ENCODE measurements at places on chromosomes 3 and 15.

DNA sequence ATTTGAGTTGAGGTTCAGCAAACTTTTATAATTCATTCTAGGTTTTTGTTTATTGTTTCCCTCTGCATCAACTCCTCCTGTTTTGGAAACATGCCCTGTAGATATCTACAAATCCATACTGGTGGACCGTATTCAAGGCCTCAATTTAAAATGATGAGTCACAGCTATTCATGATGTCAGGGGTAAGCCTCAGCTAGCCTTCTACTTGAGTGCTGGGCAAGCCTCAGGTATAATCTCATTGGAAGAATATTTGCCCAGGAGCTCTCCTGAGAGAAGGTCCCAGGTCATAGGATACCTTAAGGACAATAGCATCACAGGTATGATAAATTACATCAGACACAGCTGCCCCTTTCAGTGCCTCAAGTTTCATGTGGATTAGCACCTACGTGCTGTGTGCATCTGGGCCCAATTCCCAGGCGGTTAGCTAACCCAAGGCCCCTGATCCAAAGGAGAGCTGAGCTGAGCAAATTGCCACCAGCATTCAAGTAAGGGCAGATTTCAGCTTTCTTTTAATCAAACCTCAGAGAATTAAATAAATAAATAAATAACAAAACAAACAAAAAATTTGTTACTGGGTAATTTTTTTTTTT, 87.5 kb downstream of the KCNMB2 start:
- no peak for DNase-seq

GRCh38 chr3:49498239-49498638, 28.2 kb downstream of the DAG1 start:
- DNase-seq: no peak

- DNase-seq: no peak
These were observed 83.3 kb downstream of the ADCY5 start for GRCh38 chr3:123365450-123366143.

DNA sequence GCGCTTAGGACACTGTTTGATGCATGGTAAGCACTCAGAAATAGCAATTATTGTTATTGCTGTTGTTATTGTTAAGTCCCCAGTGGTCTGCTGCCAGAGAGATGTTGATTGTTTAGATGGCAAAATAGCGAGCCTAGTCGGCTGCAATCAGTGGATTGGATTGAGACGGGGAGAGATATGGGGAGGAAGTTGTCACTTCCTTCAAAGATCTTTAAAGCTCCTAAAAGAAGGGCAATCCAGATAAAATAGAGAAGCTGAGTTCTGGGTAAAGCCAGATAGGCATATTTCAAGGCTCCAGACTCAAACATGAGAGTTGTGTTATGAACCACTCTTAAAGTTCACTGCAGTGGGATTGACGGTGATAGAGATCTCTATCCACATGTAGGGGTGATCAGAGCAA, 64.5 kb downstream of the RYR3 start:
- no peak for DNase-seq

GRCh38 chr15:63638839-63639238, 41.7 kb downstream of the FBXL22 start:
- no peak for DNase-seq

DNA sequence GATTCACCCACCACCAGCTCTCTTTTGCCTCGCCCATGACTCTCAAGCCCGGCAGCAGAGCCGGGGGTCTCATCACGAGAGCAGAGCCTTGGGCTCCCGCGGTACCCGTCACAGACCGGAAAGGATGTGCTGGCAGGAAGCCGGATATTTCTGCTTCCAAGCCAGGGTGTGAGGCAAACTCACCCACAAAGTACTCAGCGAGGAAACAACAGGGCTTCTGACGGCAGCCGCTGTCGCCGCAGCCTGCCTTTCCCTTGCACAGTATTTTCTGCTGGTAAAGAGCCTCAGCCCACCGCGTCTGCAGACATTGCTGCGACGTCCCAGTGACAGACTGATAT, 119.9 kb downstream of the NSMCE3 start:
- no peak for DNase-seq

DNA sequence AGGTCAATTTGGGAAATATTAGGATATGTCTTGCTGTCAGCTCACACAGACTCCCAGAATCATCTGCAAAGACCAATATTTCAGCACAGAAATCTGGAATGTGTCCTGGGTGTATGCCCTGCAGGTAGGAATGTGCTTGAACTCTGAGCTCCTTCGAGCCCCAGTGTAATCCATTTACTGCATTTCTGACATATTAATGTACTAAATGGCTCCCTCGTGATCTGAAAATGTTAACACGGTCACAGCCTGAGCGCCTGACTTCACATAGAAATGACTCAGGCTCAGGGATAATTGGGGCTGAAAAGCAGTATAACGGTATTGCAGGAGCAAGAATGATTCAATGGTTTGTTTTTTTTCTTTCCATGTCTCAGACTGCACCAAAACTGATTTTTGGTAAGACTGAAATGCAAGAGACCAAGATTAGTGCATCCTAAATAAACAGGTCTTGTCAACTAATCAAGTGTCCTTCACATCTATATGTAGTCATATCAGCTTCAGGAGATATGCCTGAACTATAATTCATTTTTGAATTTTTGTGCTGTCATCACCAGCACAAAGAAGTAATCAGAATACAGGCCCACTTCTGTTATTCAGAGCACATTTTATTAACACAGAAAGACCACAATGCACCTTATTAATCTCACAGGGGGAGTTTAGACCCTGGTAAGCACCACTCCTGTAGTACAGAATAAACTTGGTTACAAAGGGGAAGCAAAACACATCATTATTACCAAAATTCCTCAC, 49.8 kb downstream of the DCLK3 start:
- no peak for DNase-seq

- no peak for DNase-seq
These were observed 26.4 kb upstream of the ZBED2 start for GRCh38 chr3:111621535-111621934.

DNA sequence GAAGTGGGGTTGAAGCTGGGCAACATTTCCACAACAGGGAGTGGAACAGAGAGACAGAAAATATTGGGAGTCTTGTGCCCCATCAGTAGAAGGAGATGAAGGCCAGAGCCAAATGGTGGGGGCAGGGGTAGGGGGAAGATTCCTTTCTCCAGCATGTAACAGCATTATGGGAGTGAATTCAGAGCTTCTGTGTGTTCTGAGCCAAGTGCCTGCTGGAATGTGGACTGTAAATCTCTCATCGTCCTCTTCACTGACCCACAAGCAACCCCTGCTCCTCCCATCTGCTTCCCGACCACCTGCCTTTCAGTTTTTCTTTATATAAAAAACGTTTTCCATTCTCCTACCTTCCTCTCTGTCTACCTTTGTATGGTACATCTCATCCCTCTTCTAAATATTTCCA, 344.2 kb upstream of the TPRG1 start:
- no peak for DNase-seq

GRCh38 chr3:55532806-55533205, 45.7 kb upstream of the WNT5A start:
- DNase-seq: no peak

DNA sequence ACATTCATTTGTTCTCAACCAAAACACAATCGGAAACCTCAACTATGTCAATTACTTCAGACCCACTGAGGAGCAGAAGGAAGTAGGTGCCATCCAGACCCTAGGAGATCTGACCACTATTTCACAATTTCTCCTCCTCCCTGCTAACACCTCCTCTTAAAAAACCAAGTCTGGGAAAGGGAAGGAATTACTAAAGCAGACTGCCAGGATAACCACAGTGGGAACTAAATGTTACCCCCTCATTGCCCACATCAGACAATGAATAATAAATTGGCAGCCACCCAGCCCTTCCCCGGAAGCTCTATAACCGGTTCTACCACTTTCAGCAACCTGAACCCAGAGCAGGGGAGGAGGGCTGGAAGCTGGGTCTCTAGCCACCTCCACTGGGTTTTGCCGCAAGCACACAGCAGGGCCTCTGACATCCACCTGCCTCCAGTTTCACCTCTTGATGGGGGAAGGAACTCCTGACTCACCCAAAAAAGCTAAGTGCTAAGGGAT, 17.6 kb downstream of the C15orf62 start:
- peak; percentile 29 for DNase-seq

GRCh38 chr3:14900881-14901873, 46.2 kb upstream of the NR2C2 start:
- no peak for DNase-seq

DNA sequence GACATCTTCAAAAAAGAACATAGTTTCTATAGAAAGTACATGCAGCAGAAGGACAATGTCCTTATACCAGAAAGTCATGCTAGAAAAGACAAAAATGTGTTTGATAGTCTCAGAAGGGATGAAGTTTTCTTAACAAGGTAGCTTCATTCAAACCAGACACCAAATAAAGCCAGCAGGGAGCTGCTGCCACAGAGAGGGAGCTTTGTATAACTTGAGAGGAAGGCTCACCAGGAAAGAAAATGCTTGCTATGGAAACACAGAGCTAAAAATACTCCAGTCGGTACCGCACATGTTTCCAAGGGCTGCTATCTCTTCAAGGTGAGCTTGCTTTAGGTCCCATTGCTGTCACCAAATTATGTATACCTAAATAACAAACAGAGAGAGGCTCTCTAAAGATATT, 1074.8 kb upstream of the ALCAM start:
- DNase-seq: no peak

DNA sequence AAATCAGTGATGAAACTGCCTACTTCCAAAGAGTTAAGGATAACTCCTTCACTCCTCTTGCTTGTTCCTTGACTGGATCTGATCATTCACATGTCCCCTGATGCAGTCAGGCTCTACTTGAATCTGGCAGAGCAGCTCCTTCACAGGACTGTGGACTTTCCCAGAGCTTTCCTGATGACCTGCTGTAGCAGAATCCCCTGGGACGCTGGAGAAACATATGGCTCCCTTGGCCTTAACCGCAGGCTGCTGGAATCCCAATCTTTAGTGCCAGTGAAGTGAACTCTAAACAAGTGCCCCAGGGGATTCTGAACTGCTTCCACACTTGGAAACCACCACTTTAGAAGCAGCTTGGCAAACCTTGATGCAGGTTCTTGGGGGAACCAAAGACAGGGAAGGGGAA, 217.8 kb downstream of the CHST2 start:
- DNase-seq: no peak

DNA sequence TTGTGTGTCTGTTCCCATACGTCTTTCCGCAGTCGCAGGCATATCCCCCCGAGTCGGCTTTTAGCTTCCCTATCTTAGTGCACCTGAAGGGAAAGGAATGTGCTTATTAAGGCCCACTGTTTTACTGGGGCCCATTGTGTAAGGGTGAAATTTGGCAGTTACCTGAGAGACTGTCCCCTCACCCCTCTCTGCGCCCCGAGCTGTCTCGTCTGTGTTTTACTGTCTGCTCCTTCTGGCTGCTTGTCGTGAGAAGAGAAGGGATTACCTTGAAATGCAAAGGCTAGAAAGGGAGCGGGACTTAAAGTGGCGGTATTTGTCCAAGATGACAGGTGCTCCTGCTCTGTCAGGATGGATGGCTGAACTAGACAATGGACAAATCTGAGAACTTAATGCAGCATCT, 233.0 kb upstream of the POU1F1 start:
- DNase-seq: no peak
